NCI-H1436 treated with DMSO at 0.1 percent for 48 hours (cell line): ENCODE measurements at places on chromosomes 16 and 17.

- no peak for DNase-seq
These were observed 295.8 kb downstream of the FOXL1 start for GRCh38 chr16:86874141-86874540.

GRCh38 chr16:87332150-87332549 lies 15.0 kb upstream of the C16orf95 start:
- DNase-seq, result no peak

DNA sequence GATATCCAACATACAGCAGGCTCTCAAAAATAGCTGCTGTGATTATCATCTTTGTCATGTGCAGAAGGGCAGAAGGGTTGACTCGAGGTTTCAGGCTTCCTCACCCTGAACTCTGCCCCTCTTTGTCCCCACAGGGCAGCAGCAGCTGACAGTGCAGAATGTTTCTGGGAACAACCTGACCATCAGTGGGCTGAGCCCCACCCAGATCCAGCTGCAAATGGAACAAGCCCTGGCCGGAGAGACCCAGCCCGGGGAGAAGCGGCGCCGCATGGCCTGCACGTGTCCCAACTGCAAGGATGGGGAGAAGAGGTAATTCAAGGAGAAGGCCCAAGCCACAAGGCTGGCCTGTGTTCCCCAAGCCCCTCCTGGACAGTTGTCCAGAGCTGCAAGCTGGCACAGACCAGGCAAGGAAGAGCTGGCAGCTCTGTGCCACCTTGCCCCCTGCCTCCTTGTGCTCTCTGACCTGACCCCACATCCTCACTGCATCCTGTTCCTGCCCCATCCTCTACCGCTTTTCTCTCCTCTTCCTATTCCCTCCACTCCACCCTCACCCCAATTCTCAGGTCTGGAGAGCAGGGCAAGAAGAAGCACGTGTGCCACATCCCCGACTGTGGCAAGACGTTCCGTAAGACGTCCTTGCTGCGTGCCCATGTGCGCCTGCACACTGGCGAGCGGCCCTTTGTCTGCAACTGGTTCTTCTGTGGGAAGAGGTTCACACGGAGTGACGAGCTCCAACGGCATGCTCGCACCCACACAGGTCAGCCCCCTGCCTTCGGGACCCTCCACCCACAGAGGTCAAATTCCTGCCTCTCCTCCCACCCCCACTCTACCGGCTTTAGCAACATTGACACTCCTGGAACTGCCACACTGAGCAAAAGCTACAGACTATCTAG lies 16.3 kb upstream of the PNPO start:
- DNase-seq, result no peak

GRCh38 chr17:73591296-73592078 lies 52.8 kb downstream of the SDK2 start:
- peak; percentile 48 for DNase-seq

- no peak for DNase-seq
These were observed 66.6 kb upstream of the CBX4 start for GRCh38 chr17:79905832-79906231.

GRCh38 chr16:29686740-29687332 lies 7.9 kb downstream of the QPRT start:
- DNase-seq, result no peak

- peak; percentile 89 for DNase-seq
These were observed 23.4 kb downstream of the NDEL1 start for GRCh38 chr17:8459107-8459506.

DNA sequence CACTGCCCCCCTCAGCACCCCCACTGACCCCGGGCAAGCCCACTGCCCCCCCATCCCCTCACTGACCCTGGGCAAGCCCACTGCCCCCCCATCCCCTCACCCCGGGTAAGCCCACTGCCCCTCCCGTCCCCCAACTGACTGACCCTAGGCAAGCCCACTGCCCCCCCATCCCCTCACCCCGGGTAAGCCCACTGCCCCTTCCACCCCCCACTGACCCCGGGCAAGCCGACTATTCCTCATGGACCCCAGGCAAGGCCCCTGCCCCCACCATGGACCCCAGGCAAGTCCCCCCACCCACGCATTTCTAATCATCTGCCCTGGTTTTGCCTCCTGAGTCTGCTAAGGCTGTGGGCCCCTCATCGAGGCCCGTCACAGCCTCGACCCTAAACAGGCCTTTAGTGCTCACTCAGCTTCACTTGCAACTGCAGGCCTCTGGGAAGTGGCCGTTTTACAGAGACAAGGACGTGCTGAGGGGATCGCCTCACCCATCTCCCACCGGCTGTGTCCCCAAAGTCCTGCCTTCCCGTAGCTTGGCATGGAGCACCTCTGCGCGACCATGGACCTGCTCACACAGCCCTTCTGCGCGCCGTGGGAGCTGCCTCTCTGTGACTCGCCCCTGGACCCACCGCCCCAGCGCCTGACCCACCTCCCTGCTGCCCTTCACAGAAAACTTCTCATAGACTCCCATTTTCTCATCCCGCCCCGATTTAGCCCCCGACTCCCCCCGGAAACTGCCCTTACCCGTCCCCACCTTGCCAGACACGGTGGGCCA lies 3.6 kb downstream of the VPS9D1 start:
- no peak for DNase-seq

DNA sequence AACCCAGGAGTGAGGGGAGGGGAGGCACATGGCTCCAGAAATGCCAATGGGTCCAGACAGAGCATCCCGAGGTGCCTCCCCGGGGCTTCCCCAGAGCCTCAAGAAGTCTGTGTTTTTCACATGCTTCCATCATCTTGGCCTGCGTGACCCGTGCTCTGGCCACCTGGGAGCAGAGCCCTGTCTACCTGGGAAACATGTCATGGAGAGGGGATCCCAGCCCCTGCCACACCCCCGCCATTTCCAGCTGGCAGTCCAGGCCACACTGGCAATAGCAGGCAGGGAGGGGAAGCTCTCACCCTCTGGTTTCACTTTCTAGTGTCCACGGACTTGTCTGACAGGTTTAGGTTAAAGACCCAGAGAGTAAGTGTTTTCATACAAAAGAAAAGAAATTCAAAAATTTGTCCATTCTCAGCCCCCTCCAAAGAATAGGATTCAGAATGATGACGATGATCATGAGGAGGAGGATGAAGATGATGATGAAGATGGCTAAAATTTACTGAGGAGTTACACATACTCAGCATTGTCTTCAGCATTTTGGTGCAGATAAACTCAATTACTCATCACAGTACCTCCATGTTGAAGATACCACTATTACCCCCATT lies 9.0 kb downstream of the SMIM5 start:
- DNase-seq, result no peak

- DNase-seq, result no peak
These were observed 29.8 kb downstream of the LIG3 start for GRCh38 chr17:35010093-35010492.

DNA sequence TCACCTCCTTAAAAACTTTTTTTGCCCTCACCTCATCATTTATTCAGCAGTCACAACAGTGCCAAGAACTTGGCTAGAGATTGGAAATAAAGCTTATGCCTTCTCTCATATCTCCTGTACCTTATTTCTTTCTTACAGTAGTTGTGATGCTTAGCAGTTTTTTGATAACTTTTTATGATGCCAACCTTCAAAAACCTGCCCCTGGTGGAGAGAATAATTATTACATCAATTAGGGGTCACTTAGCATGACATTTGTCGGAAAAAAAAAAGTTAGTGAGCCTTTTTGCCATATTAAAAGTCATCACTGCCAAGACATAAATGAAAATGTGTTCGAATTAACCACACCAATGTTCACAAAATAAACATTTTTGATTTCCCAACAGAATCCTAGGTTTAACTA lies 296.6 kb downstream of the WWOX start:
- DNase-seq, result no peak

DNA sequence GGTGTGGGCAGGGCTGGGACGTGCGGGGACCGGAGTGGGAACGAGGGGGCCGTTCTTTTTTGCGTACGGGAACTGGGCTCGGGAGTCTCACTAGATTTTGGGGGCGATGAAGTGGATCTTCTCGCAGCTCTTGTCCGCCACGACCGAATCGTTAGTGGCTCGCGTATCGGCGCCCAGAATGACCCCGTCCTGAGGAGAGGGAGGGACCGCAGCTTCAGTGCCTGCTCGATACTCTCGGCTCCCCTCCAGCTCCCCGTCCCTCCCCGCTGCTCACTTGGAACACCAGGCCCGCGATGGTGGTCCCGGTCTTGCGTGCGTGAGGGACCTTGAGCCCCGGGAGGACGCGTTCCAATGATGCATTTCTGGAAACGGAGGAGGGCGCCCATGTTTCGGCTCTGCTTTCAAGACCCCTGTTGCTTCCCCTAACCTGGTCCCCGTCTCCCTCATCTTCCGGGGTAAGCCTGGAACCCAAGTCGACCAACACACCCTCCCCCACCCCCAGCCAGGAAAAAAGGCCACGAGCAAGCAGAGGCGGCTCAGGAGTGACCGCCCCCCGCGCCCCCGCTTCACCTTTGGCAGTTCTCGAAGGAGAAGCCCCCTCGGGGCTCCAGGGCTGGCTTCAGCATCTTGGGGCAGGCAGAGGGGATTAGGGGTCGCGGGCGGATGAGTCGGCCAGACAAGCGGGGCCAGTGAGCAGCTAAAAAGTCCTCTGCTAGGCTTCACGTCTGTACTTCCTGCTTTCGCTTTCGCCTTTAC lies at the start of gene PSMB10:
Gene PSMB10, minus strand, starts transcription at position 727 of the 756 bp plus-strand sequence. Its CDS starts 101 bp downstream, at position 626.
- no peak for DNase-seq

GRCh38 chr17:30208214-30208613 lies 27.3 kb downstream of the SLC6A4 start:
- DNase-seq, result no peak

DNA sequence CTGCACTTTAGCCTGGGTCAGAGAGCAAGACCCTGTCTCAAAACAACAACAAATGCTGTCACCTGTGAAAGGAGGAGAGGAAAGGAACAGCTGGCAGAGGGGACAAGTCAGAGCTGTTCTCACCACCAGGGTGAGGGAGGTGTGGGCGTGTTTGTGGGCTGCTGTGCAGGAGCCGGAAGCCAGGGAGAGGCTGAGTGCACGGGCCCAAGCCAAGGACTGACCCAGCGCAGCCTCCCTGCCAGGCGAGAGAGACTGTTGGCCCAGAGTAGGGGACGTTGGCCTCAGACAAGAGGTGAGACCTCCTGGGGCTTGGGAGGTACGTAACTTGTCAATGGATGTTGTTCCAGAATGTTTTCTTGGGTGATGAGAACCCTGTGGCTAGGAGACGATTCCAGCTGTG lies 10.7 kb downstream of the SPNS2 start:
- no peak for DNase-seq

DNA sequence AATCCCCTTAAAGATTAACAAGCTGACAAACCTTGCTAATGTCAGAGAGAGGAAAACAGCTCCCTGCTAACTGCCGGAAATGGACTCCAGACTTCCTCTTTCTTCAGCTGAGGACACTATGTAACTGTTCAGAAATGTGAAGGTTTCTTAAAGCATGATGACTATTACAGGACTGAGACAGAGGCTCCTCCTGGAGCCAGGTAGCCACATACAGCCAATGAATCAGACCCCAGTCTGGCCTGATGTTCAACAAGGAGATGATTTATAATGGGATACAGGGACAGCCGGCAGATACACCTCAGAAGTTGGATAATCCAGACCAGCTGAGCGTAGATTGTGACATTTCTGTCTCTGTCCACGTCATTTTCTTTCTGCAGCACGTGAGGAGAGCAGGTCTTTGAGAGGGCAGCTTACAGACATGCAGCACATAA lies 216.2 kb downstream of the HS3ST3A1 start:
- DNase-seq, result no peak

DNA sequence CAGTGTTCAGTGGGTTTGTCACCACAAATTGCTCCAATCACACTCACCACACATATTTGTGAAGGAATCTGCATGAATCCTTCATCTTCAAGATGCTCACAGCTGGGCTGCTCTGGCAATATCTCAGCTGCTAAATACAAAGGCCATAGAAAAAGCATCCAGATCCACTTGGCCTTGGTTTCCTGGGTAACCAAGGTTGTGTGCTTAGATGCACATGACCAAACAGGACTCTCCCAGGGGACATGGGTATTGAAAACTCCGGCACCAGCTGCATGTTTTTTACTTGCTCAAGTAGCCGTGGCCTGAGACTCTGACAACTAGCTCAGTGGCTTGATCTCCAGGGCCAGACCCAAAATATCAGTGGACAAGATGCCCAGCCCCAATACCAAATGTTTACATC lies 131.3 kb downstream of the CBLN1 start:
- DNase-seq, result peak; percentile 39

DNA sequence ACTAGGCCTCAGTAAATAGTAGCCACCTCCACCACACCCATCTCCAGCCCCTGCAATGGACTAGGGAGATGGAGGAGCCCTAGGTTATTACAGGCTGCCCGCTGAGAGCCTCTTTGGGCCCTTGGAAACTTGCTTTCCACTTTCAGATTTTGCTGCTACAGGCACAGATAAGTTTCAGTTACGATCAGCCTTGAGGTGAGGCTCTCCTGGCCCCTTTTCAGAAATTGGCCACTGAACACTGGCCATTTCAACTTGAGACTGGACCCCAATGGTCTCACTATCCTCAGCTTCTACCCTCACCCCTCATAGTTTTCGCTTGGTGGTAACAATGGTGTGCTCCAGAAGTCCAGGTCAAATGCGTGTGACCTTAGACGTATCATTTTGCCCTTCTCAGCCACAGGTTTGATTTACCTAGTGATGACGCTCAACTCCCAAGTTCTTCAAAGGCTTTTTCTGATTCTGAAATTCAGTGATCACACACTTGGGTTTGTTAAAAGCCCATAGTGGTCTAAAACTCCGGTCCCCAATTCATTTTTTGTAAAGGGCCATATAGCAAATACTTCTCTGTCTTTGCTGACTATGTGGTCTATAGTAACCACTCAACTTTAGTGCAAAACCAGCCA lies 1.0 kb downstream of the PMM2 start:
- no peak for DNase-seq

GRCh38 chr16:84040823-84041820 lies 1.5 kb downstream of the SLC38A8 start:
- no peak for DNase-seq

DNA sequence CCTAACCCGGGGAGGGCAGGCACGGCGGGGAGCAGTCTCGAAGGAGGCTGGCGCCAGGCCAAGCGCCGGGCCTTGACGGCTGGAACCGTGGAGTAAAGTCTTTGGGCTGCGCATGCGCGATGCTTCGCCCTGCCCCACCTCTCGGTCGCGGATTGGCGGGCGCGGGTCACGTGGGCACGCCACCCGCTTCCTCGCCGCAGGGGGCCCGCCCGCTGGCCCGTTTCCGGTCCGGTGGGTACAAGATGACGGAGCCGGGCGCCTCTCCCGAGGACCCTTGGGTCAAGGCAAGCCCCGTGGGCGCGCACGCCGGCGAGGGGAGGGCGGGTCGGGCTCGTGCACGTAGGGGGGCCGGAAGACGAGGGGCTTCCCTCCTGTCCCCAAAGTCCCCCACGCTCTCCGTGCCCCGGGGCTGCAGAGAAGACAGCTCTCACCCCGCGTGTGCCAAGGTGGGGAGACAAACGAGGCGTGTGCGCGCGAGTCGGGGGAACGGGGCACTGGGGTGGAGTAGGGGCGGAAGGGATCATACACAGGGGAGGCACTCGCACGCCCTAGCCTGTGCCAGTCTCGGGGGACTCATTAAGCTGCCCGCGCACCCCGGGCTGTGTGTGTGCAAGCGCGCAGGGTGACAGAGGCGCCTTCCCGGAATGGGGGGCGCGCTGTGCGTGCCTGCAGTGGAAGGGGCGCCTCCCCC lies at the start of gene MLX:
Gene MLX, plus strand, starts transcription at position 218 of the 691 bp plus-strand sequence. Its CDS starts 25 bp downstream, at position 243.
- peak; percentile 78 for DNase-seq
